ENCODE measurements at places on chromosomes 6 and 20.

- no peak for DNase-seq
Measured at GRCh38 chr6:169082093-169082492, 171.6 kb downstream of the THBS2 start.

DNA sequence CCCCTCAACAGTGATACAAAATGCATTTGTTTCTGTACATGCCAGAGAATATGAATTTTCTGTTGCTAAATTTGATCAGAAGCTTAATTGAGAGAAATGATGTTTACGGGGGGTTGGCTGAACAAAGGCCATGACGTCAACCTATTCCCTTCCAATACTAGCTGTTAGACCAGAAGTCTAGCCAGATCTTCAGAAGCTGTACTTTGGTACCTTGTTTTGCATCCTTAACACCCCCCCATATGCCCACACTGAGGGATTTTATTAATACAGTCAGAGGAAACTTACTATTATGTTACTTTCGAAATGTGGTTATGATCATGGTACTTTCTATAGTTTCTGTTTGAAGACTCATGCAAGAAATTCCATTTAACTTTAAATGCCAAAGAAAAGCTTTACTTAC is 3.1 kb downstream of the NCOA7 start:
- no peak for DNase-seq

GRCh38 chr6:105135056-105135455 is 44.8 kb downstream of the POPDC3 start:
- DNase-seq: no peak

DNA sequence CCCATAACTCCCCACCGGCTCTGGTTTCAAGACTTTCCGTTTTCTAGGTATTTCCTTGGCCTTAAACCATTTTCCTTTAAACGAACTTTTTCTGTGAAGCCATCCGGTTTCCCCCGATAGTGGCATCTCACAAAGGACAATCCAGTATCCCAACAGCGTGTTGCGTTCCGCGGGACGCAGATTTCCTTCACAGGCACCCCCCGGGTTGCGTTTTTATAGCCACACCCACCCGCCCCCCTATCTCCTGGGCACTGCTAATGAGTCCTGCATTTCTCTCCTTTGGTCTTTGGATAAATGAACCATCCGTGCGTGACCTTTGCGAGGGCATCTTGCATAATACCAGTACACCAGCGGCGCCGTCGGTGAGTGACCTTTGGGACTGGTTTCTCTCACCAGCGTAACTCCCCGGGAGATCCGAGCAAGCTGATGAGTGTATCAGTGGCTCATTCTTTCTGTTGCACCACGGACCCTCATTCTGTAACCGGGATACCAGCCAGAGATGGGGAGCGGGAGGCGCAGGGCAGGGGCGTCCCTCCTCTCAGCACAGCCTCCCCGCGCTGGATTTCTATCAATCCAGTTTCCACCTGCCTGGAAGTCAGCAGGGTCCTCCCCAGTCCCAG is 586 bp upstream of the NQO2 start:
- DNase-seq: peak; percentile 93

GRCh38 chr6:105401247-105402089 is 1.4 kb downstream of the PREP start:
- DNase-seq: no peak

DNA sequence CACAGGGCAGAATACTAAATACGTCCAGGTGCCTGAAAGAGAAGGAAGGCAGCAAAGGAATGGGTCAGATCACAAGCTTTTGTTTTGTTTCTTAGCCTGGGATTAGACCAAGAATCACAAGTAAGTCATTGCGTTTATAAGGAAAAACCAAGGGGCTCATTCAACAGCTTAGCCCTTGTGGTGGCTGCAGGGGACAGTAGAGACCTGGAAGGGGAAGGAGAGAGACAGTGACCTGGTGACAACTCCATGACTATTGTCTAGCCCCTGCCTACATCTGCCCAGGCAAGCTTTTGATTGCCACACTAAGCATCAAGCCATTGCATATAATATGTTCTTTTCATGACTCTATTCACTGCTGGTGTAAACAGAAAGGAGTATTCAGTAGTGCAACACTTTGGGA is 30.2 kb upstream of the TBC1D7 start:
- no peak for DNase-seq

GRCh38 chr6:170184316-170184715 is 106.6 kb downstream of the DLL1 start:
- DNase-seq: no peak

- no peak for DNase-seq
Measured at GRCh38 chr6:136927292-136927691, 5.2 kb downstream of the SLC35D3 start.

Measured in suprapubic skin (tissue), 4 donors.